ENCODE measurements at places on chromosomes 3 and 15.

GRCh38 chr3:156675830-156676767 is 1.7 kb downstream of the TIPARP start:
- DNase-seq = no peak

- DNase-seq = no peak
Observed at GRCh38 chr3:87895983-87896382, 162.8 kb downstream of the CGGBP1 start.

DNA sequence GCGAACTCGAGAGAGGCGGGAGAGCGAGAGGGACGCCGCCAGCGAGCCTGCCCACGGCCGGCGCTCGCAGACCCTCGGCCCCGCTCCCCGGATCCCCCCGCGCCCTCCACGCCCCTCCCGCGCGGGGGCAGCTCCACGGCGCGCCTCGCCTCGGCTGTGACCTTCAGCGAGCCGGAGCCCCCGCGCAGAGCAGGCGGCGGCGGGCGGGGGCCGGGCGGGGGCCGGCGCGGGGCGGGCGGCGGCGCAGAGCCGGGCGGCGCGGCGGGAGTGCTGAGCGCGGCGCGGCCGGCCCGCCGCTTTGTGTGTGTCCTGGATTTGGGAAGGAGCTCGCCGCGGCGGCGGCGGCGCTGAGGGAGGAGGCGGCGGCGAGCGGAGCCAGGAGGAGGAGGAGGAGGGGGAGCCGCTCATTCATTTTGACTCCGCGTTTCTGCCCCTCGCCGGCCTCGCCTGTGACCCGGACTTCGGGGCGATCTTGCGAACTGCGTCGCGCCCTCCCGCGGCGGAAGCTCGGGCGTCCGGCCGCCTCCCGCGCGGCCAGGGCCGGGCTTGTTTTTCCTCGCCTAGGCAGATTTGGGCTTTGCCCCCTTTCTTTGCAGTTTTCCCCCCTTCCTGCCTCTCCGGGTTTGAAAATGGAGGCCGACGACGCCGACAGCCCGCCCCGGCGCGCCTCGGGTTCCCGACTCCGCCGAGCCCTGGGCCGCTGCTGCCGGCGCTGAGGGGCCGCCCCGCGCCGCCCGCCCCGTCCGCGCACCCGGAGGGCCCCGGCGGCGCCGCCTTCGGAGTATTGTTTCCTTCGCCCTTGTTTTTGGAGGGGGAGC is 524 bp downstream of the IGF1R start:
- no peak for DNase-seq

DNA sequence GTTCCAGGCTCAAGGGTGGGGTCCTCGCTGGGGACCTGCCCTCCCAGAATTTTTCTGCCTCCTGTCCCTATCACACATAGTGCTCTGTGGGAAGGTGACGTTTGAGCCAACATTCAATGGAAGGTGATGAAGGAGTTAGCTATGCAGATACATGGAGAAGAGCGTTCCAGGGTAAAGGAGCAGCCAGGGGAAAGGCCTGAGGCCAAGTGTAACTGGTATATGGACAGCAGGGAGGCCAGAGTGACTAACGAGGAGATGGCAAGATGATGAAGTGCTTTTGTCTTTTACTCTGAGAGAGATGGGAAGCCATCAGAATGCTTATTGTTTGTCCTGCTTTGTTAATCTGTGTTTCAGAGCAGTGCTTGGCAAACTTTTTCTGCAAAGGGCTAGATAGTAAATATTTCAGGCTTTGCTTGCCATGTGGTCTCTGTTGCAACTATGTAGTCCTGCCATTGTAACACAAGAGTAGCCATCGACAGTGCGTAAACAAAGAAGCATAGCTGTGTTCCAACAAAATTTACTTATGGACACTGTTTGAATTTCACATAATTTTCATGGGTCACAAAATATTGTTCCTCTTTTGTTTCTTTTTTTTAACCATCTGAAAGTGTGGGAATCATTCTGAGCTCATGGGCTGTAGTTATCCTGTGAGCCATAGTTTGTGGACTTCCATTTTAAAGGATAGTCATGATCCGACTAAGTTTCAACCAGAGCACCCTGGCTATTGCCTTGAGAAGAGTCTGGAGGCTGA is 25.8 kb upstream of the PIAS1 start:
- DNase-seq = no peak

GRCh38 chr3:38015485-38015884 is 14.0 kb downstream of the PLCD1 start:
- DNase-seq = no peak

DNA sequence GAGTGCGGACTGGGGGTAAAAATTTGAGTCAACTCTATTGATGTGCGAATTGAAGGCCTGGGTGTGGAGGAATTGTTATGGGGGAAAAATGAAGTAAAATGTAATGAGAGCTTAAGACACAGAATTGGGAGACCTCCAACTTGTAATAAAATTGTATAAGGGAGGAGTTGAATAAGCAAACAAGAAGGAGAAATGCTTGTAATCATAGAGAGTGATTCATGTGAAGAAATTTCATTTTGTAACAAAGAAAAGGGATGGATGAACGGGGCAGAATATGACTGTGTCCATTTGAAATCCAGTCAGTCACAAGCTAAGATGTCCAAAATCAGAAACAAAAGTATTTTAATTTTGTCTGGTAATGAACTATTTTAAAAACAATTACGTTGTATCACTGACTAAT is 552.3 kb downstream of the NAALADL2 start:
- no peak for DNase-seq

DNA sequence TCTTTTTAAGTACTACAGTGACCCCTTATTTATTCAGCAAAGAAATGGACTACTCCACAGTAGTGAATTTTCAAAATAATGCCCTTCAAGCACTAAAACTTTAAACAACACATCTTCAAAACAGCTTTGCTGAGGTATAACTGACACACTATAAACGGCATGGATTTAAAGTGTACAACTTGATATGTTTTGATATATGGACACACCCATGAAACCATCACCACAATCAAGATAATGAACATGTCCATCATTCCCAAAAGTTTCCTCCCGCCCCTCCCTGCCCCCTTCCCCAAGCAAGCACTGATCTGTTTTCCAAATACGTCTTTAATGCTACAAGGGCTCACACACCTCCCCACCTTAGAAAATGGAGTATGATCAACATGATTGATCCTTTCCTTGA is 1.6 kb upstream of the FURIN start:
- DNase-seq = no peak
